ENCODE measurements at places on chromosomes 6 and 20.

DNA sequence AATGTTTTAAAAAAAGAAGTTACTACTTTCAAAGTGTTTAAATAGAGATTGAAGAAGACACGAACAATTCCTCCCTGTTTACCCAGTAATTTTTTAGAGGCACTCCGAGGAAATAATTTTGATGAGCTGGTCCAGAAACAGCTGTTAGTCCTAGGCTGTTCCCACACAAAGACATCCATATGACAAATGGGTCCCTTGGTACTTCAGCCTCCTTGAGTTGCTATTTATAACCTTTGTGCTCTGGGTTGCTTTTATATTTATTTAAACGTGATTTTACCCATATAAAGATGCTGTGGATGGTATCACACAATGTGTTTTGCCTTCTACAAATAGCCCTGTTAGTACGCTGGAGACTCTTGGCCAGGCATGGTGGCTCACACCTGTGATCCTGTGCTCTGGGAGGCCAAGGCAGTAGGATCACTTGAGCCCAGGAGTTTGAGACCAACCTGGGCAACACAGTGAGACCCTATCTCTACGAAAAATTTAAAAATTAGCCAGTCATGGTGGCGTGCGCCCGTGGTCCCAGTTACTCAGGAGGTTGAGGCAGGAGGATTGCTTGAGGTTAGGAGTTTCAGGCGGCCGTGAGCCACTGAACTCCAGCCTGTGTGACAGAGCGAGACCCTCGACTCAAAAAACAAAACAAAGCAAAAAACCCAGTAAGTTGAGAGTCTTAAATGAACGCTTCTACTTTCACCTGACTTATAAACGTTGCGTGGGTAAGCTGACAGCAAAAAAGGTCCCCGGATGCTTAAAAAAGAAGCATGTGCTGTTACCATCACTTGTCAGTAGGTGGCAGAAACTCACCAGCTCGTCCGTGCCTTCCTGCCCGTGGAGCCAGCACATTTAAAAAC lies 56.9 kb upstream of the ARMH2 start:
- peak; percentile 71 for DNase-seq

GRCh38 chr6:102619585-102619984 lies 1226.1 kb downstream of the GRIK2 start:
- no peak for DNase-seq

GRCh38 chr6:31794294-31794865 lies 1.2 kb downstream of the VARS1 start:
- DNase-seq = peak; percentile 54

- no peak for DNase-seq
Observed at GRCh38 chr6:53067849-53068361, 2.7 kb downstream of the FBXO9 start.

DNA sequence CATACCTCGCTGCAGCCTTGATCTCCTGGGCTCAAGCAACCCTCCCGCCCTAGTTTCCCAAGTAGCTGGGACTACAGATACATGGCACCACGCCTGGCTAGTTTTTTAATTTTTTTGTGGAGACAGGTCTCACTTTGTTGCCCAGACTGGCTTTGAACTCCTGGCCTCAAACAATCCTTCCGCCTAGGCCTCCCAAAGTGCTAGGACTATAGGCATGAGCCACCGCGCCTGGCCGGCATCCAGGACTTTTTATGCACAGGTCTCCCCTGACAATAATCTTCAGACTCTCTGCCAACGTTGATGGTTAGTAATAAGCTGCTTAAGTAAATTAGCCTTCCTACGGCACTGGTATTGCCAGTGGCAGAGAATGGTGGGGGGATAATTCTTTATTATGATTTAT lies 110.5 kb upstream of the MTHFD1L start:
- DNase-seq = no peak

GRCh38 chr6:43865932-43866645 lies 96.1 kb downstream of the VEGFA start:
- DNase-seq = peak; percentile 95

- no peak for DNase-seq
Observed at GRCh38 chr6:36655085-36655724, 23.3 kb upstream of the CDKN1A start.
